ENCODE measurements at places on chromosomes 16 and 17. TPM values are rescaled to one million over a fixed set of nuclear protein-coding genes. Genes with fewer than 3 reads are reported as not detected.

The ANKS4B gene
- not detected for total RNA-seq

GRCh38 chr16:65809627-65810026 lies 556.9 kb upstream of the CDH5 start:
- no peak for DNase-seq

GRCh38 chr16:21101631-21102420 lies 48.8 kb downstream of the DNAH3 start:
- DNase-seq, result no peak

- no peak for DNase-seq
These were observed 60.6 kb upstream of the TMEM97 start for GRCh38 chr17:28258347-28258887.

DNA sequence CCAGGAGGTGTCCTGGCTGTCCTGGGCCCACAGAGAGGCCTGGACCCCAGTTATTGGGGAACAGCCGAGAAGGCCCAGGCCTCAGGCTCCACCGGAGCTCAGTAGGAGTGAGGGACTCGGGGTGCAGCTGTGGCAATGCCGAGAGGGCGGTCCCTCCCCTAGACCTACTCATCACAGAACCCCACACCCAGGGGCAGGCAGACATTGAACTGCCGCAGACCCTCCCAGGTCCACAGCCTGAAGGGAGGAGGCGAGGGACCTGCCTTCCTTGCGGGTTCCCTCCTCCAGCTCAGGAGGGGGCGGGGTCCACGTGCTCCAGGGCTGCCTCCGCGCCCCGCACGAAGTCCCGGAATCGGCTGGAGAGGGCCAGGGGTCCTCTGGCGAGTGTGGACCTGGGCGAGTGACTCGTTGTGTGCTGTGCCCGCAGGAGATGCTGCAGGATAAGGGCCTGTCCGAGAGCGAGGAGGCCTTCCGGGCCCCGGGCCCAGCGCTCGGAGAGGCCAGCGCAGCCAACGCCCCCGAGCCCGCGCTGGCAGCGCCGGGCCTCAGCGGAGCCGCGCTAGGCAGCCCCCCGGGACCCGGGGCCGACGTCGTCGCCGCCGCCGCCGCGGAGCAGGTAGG lies 3.9 kb downstream of the TBX4 start:
- no peak for DNase-seq

The TSNAXIP1 gene
- 0.20 TPM for total RNA-seq

DNA sequence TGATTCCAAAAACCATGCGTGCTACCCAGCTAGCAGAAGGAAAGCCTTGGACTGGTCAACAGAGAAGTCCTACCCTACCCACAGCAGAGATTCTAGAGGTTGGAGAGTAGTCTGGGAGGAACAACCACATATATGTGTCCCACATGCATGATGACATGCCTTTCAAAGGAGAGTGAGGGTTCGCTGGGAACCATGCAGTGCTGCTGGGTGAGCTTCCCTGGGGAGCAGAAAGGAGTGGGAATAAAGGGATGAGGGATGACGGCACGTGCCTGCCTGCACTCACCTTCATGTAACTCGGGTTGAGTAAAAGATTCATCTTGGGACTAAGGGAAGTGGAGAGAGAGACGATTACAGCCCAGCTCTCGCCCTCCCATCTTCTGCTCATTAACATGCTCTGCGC lies 9.8 kb downstream of the CPSF4L start:
- DNase-seq, result no peak

- peak; percentile 72 for DNase-seq
These were observed 133.8 kb upstream of the PLCG2 start for GRCh38 chr16:81645266-81645694.
